SJSA1 (cell line): ENCODE measurements at places on chromosomes 5 and 9. TPM values are rescaled to one million over a fixed set of nuclear protein-coding genes. Genes with fewer than 3 reads are reported as not detected.

The IARS1 gene
- total RNA-seq, result 172 and 186 TPM in 2 replicates

DNA sequence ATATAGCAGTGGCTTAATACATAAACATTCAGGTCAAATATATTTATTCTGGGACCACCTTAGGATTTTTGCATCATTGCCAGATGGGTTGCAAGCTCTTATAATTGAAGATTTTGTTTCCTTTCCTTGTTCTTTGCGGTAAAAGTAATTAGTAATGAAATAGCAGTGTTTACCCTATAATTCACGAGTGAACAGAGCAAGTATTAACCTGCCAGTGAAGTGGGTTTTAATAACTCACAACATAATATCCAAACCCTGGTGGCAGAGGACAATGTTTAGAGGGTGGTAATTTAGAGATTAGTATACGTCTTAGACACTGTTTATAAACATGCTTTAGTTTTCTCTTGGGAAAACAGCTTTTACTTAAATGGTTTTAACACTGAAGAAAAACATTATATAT lies 11.8 kb downstream of the ARL14EPL start:
- DNase-seq, result no peak

- peak; percentile 79 for DNase-seq
These were observed 9.6 kb downstream of the TMOD1 start for GRCh38 chr9:97510797-97511654.

- no peak for DNase-seq
These were observed 71.8 kb upstream of the CTSV start for GRCh38 chr9:97110696-97111095.

The ROPN1L gene
- 2.9 and 3.0 TPM in 2 replicates for total RNA-seq

The GBGT1 gene
- not detected in 2 replicates for total RNA-seq

GRCh38 chr9:81317223-81317622 lies 372.1 kb downstream of the TLE1 start:
- DNase-seq, result no peak

DNA sequence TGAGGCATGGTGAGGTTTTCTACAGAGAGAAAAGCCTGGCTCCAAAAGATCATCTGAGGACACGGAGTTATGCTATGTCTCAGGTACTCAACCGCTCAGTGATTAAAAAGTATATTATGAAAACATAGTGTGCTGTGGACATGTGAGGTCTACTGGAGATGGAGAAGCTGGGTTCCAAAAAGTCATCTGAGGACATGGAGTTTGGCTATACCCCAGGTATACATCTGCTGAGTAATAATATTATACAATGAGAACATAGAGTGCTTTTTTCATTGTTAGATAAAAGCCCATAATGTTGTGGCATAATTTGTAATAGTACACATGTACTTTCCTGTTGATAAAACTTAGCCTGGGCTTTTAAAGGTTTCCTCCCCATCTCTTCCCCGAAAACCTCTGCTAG lies 70.7 kb upstream of the SHISAL2B start:
- DNase-seq, result no peak

The TLX3 gene
- not detected in 2 replicates for total RNA-seq

The PSIP1 gene
- 32.3 and 35.3 TPM in 2 replicates for total RNA-seq

GRCh38 chr9:98518556-98518955 lies 190.2 kb downstream of the GABBR2 start:
- DNase-seq, result no peak
